Stomach (tissue), 19 donors: ENCODE measurements at places on chromosomes 7 and 10.

DNA sequence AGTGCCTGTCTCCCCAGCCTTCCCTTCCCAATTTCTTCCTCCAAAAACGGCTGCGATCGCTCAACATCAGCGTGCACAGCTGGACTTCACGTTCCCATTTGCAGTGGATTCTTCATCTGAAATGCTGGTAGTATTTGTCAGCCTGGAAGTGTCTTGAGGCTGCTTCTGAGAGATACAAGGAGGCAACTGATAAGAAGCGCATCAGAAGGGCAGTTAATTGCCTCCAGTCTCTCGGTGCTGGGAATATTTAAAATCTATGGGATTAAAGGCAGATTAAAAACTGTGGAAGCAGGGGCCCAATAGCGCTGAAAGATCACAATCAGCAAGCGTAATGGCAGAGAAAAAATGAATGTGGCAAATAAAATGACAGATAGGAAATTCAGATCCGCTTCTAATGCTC is 450.0 kb downstream of the GATA3 start:
- H3K4me1 ChIP-seq, result no peaks in the 10 kb centered on the region
- H3K4me3 ChIP-seq, result no peak overlapping the region
- H3K36me3 ChIP-seq, result no peaks in the 10 kb centered on the region
- DNase-seq, result no peak
- H3K27ac ChIP-seq, result no peak overlapping the region
- no peaks in the 10 kb centered on the region for H3K27me3 ChIP-seq

DNA sequence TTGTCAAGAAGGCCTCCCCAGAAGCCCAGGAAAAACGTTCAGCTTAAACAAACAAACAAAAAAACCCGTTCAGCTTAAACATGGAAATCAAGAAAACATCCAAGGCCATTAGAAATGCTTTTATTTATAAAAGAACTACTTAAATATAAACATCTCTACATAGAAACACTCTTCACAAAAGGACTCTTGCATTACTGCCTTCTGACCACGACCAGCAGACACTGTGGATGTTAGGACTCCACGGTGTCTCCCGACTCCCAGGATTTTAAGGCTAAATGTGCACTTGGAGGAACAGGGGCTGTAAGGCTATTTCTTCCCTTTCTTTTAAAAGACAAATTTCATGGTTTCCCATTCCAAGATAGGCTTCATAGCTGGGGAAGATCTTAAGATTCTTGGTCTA is 93.0 kb downstream of the ABCC2 start:
- no peaks in the 10 kb centered on the region for H3K27me3 ChIP-seq
- no peaks in the 10 kb centered on the region for H3K4me1 ChIP-seq
- no peak overlapping the region for H3K4me3 ChIP-seq
- no peak for DNase-seq
- H3K36me3 ChIP-seq, result peaks cover 61% of the 10 kb centered on the region

- no peak overlapping the region for H3K27ac ChIP-seq
- no peaks in the 10 kb centered on the region for H3K27me3 ChIP-seq
- H3K36me3 ChIP-seq, result no peaks in the 10 kb centered on the region
- H3K4me3 ChIP-seq, result no peak overlapping the region
- DNase-seq, result peak; percentile 48
These were observed 256.9 kb downstream of the MDFIC start for GRCh38 chr7:115178835-115179234.

DNA sequence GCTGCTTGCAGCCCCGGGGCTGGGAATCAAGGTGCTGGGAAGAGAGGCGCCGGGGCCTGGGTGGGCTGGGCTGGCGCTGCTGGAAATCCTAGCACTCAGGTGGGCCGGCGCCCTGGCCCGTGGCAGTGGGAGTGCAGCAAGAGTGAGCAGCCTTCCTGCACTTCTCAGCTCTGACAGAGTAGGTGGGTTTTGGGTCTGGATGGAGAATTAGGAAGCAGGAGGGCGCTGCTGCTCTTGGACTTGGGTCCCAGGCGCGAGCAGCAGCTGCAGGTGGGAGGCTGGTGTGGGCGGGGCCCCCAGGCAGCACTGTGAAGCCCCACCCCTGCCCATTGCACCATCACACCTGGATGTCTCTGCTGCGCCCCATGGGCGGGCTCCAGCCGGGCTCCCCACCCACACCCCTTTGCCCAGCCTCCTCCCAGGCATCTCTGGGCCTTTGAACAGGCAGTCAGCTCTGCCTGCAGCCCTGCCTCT is 6.0 kb downstream of the BRI3 start:
- peaks cover 23% of the 10 kb centered on the region for H3K36me3 ChIP-seq
- H3K27ac ChIP-seq, result peak overlapping the region; percentile 99
- no peak overlapping the region for H3K4me3 ChIP-seq
- no peaks in the 10 kb centered on the region for H3K27me3 ChIP-seq
